Activated T-cell treated with anti-CD3 and anti-CD28 coated beads, Interleukin-2, amount 50 U/mL, for 72 hours (primary cell): ENCODE measurements at places on chromosomes 13 and 19. TPM values are rescaled to one million over a fixed set of nuclear protein-coding genes. Genes with fewer than 3 reads are reported as not detected.

The FFAR1 gene
- 0.67 TPM for total RNA-seq

The ZNF577 gene
- 9.4 TPM for total RNA-seq

The PDE4A gene
- total RNA-seq = 36.8 TPM

The LGALS4 gene
- 2.3 TPM for total RNA-seq

The DNAAF3 gene
- total RNA-seq = 0.46 TPM

The TTC9B gene
- total RNA-seq = not detected

The MLNR gene
- 0.19 TPM for total RNA-seq

The LPAR6 gene
- total RNA-seq = 3.3 TPM

DNA sequence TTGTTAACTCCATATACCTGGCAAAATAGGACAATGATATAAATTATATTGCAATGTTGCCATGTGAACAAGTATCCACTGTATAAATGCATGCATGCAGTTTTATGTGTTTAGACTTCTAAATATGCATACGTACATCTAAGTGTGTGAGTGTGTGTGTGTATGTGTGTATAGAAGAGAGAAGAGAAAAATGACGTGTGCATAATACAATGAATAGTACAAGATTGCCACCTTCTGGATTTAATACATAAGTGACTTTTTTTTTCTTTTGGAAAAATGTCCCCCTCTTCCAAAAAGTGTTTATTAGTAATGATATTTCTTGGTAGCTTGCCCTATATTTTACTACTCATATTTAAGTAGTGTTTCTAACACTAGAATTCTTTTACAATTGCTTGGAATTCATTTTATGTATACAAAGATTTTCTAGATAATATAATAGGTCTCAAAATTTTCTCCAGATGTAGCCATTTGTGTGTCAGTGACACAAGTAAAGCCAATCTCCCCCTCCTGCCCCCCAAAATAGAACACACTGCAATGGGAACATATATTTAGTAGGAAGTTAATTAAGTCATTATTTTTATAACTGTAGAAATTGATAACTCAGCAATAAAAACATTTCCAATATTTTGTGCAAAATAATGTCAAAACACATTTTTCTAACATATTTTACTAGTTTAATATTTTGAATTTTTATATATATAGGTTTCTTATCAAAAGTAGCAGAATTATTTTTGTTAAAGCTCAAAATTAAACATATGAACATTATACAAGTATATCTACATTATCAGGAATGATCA is 783.3 kb upstream of the ATXN8OS start:
- DNase-seq = no peak
- peaks cover 3% of the 10 kb centered on the region for H3K36me3 ChIP-seq
- H3K27ac ChIP-seq = no peak overlapping the region
- H3K4me3 ChIP-seq = no peak overlapping the region
- no peaks in the 10 kb centered on the region for H3K27me3 ChIP-seq

GRCh38 chr13:68410007-68410406 is 1179.9 kb upstream of the PCDH9 start:
- no peak for DNase-seq
- no peak overlapping the region for H3K4me3 ChIP-seq
- H3K27me3 ChIP-seq = no peaks in the 10 kb centered on the region
- H3K36me3 ChIP-seq = no peaks in the 10 kb centered on the region
- no peaks in the 10 kb centered on the region for H3K4me1 ChIP-seq

- H3K27ac ChIP-seq = no peak overlapping the region
- no peaks in the 10 kb centered on the region for H3K36me3 ChIP-seq
- no peaks in the 10 kb centered on the region for H3K27me3 ChIP-seq
- DNase-seq = no peak
Observed at GRCh38 chr13:67258482-67258881, 28.3 kb upstream of the PCDH9 start.

GRCh38 chr13:114031631-114032030 is 57.8 kb upstream of the C13orf46 start:
- H3K36me3 ChIP-seq = peaks cover 16% of the 10 kb centered on the region
- H3K4me1 ChIP-seq = peaks cover 5% of the 10 kb centered on the region
- H3K27ac ChIP-seq = no peak overlapping the region
- DNase-seq = no peak
- H3K27me3 ChIP-seq = no peaks in the 10 kb centered on the region

- H3K4me1 ChIP-seq = no peaks in the 10 kb centered on the region
- H3K4me3 ChIP-seq = no peak overlapping the region
- H3K36me3 ChIP-seq = no peaks in the 10 kb centered on the region
- no peak overlapping the region for H3K27ac ChIP-seq
Observed at GRCh38 chr19:6210721-6211600, 68.8 kb downstream of the MLLT1 start.

- H3K27ac ChIP-seq = no peak overlapping the region
- H3K4me1 ChIP-seq = peaks cover 9% of the 10 kb centered on the region
- DNase-seq = no peak
- peaks cover 5% of the 10 kb centered on the region for H3K27me3 ChIP-seq
- no peak overlapping the region for H3K4me3 ChIP-seq
Observed at GRCh38 chr13:74452881-74453280, 318.7 kb upstream of the KLF12 start.

- H3K4me1 ChIP-seq = peaks cover 1% of the 10 kb centered on the region
- no peak for DNase-seq
- H3K4me3 ChIP-seq = no peak overlapping the region
- H3K27me3 ChIP-seq = no peaks in the 10 kb centered on the region
Observed at GRCh38 chr19:4310247-4311121, 6.1 kb downstream of the FSD1 start.

GRCh38 chr13:94481941-94482340 is 2.5 kb upstream of the DCT start:
- no peaks in the 10 kb centered on the region for H3K27me3 ChIP-seq
- no peaks in the 10 kb centered on the region for H3K36me3 ChIP-seq
- H3K27ac ChIP-seq = no peak overlapping the region
- no peak overlapping the region for H3K4me3 ChIP-seq

GRCh38 chr13:104487006-104487405 is 1420.8 kb upstream of the SLC10A2 start:
- DNase-seq = no peak
- no peaks in the 10 kb centered on the region for H3K4me1 ChIP-seq
- H3K36me3 ChIP-seq = no peaks in the 10 kb centered on the region
- H3K27ac ChIP-seq = no peak overlapping the region
- no peaks in the 10 kb centered on the region for H3K27me3 ChIP-seq
- H3K4me3 ChIP-seq = no peak overlapping the region

- H3K27me3 ChIP-seq = no peaks in the 10 kb centered on the region
- H3K36me3 ChIP-seq = peaks cover 14% of the 10 kb centered on the region
- peaks cover 39% of the 10 kb centered on the region for H3K4me1 ChIP-seq
- peak overlapping the region; percentile 76 for H3K27ac ChIP-seq
- peak; percentile 45 for DNase-seq
Observed at GRCh38 chr13:40668335-40668734, 1.9 kb upstream of the FOXO1 start.

GRCh38 chr13:49356223-49356622 is 87.6 kb downstream of the CAB39L start:
- no peak overlapping the region for H3K27ac ChIP-seq
- H3K4me3 ChIP-seq = no peak overlapping the region
- H3K27me3 ChIP-seq = no peaks in the 10 kb centered on the region
- DNase-seq = no peak
- peaks cover 7% of the 10 kb centered on the region for H3K4me1 ChIP-seq

GRCh38 chr13:35252536-35253205 is 223.8 kb downstream of the MAB21L1 start:
- no peak overlapping the region for H3K4me3 ChIP-seq
- DNase-seq = no peak
- no peaks in the 10 kb centered on the region for H3K4me1 ChIP-seq
- H3K36me3 ChIP-seq = no peaks in the 10 kb centered on the region
- H3K27me3 ChIP-seq = no peaks in the 10 kb centered on the region

DNA sequence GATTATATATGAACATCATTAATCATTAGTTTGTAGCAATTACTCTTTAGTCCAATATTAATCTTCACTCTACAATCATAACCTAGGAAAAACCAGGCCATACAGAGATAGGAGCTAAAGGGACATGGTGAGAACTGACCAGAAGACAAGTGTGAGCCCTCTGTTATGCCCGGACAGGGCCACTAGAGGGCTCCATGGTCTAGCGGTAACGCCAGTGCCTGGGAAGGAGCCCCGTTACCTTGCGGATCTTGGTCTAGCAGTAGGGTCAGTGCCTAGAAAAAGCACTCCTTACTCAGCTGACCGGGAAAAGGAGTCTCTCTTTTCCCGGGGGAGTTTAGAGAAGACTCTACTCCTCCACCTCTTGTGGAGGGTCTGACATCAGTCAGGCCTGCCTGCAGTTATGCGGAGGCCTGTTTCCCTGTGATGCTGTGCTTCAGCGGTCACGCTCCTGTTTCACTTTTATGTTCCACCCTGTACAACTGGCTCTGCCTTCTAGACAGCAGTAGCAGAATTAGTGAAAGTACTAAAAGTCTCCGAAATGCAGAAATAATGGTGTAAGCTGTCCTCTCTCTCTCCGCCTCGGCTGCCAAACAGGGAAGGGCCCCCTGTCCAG is 13.8 kb downstream of the OR7D4 start:
- H3K4me3 ChIP-seq = peak overlapping the region; percentile 61
- no peaks in the 10 kb centered on the region for H3K4me1 ChIP-seq
- peak; percentile 77 for DNase-seq
- H3K36me3 ChIP-seq = no peaks in the 10 kb centered on the region
- no peak overlapping the region for H3K27ac ChIP-seq

GRCh38 chr13:93872376-93872775 is 607.1 kb downstream of the DCT start:
- no peak for DNase-seq
- H3K27ac ChIP-seq = no peak overlapping the region
- no peaks in the 10 kb centered on the region for H3K36me3 ChIP-seq
- H3K4me3 ChIP-seq = no peak overlapping the region
- H3K27me3 ChIP-seq = peaks cover 9% of the 10 kb centered on the region

- peak; percentile 96 for DNase-seq
- H3K4me1 ChIP-seq = peaks cover 31% of the 10 kb centered on the region
- H3K4me3 ChIP-seq = peak within 1 kb of the TSS; percentile 81
Observed at GRCh38 chr19:58408152-58409009, at the start of gene ZNF584. Gene ZNF584, plus strand, starts transcription at chr19:58408649. Its CDS starts 499 bp downstream, at chr19:58409148.

GRCh38 chr13:31172535-31172934 is 10.8 kb upstream of the HSPH1 start:
- peaks cover 9% of the 10 kb centered on the region for H3K27me3 ChIP-seq
- peaks cover 13% of the 10 kb centered on the region for H3K4me1 ChIP-seq
- H3K27ac ChIP-seq = no peak overlapping the region
- no peak for DNase-seq

DNA sequence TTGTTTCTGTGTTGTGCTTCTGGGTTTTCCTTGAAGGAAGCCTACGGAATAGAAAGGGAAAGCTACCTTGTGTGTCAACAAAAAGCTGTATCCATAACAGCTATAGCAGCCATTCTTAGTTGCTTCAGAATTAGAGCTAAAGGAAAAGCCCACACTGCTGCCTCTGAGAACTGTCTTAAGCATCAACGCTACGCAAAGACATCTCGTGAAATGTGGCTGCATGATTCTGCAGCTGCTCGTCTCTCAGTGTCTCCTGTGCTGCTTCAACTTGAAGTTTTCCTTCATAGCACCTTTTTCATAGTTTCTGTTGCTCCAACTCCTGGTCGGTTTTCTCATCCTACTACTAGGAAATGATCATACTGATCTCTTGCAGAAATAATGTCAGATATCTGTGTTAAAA is 140.9 kb upstream of the MAB21L1 start:
- peaks cover 6% of the 10 kb centered on the region for H3K4me1 ChIP-seq
- no peaks in the 10 kb centered on the region for H3K27me3 ChIP-seq

DNA sequence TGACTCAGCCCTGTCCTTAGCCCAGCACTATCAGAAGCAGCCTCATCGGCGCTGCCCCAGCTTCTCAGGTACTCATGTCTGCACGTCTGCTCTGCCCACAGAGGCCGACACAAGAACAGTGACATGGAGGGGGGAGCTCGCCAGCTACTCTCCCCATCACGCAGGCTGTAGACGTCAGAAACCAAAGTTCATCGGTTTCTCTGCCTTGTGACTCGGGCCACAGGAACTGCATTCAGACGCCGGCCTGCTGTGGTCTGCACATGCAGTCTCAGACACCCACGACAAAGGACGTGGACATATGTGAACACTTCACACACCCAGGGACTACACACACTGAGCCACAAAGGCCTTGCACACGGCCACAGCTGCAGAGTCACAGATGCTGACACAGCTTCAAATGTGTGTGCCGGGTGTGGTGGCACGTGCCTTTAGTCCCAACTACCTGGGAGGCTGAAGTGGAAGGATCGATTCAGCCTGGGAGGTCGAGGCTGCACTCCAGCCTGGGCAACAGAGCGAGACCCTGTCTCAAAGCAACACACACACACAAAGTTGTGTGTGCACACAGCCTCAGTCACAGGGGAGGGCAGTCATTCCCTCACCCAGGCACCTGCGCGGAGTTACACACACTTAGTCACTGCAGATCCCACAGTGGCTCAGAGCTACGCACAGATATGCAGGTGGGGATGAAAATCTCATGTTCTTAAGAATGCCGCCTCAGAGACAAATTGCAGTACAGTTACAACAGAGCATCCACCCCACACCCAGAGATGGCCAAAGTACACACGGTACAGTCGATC is 4.9 kb upstream of the ZFP36 start:
- peak overlapping the region; percentile 90 for H3K27ac ChIP-seq
- peaks cover 88% of the 10 kb centered on the region for H3K4me1 ChIP-seq
- no peaks in the 10 kb centered on the region for H3K27me3 ChIP-seq
- peaks cover 2% of the 10 kb centered on the region for H3K36me3 ChIP-seq
- DNase-seq = peak; percentile 94

DNA sequence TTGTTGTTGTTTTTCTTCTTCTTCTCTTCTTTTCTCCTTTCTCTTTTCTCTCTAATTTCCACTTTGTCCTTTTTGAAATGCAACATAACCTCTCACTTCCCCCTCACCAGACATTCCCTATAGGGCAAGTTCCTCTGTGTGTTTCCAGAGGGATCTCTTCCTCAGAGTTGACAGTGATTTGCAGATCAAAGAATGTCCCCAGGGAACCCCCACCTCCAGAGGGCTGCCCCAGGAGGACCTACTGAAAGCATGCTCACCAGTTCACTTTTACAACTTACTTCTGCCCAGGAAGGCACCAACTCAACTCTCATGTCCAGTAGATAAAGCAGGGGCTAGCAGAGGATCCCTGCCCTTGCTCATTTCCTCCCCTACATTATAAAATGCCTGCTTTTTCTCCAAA is 1648.0 kb downstream of the PCDH9 start:
- H3K4me3 ChIP-seq = no peak overlapping the region
- H3K27me3 ChIP-seq = no peaks in the 10 kb centered on the region
- no peak overlapping the region for H3K27ac ChIP-seq

DNA sequence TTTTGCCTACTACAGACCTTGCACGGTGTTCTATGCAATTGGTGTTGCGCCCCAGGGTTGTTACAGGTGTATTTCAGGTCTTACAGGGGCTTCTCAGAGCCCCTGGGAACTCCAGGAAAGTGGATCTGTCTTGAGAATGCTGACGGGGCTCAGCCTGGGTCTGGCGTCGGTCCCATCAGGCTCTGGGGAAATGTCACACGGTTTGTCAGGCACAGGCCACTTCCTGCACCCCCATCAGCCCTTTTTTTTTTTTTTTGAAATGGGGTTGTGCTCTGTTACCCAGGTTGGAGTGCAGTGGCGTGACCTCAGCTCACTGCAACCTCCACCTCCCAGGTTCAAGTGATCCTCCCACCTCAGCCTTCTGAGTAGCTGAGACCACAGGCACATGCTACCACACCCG is 13.2 kb downstream of the CLEC4G start:
- no peak for DNase-seq
- H3K4me1 ChIP-seq = peaks cover 14% of the 10 kb centered on the region
- no peaks in the 10 kb centered on the region for H3K27me3 ChIP-seq
- H3K36me3 ChIP-seq = peaks cover 8% of the 10 kb centered on the region
- no peak overlapping the region for H3K4me3 ChIP-seq
- H3K27ac ChIP-seq = no peak overlapping the region
